CD4-positive, alpha-beta T cell treated with Interleukin-4 for 4 hours (primary cell): ENCODE measurements at places on chromosomes 3 and 15.

DNA sequence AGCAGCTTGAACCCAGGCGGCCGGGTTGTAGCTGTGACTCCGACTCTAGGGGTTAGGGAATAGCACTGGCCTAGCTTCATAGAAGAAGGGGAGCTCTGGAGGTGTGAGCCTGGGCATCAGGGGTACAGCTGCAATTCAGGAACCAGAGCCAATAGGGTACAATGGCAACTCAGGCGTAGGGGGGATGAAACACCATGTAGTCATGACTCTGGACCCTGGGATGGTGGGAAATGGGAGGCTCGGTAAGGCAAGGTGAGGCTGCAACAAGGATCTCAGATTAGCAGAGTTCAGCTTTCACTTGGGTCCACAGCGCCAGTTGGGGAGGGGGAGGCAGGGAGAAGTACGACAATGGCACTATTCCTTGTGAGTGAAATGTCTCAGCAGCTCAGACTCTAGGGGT, 210.2 kb upstream of the LYSMD4 start:
- DNase-seq: no peak

DNA sequence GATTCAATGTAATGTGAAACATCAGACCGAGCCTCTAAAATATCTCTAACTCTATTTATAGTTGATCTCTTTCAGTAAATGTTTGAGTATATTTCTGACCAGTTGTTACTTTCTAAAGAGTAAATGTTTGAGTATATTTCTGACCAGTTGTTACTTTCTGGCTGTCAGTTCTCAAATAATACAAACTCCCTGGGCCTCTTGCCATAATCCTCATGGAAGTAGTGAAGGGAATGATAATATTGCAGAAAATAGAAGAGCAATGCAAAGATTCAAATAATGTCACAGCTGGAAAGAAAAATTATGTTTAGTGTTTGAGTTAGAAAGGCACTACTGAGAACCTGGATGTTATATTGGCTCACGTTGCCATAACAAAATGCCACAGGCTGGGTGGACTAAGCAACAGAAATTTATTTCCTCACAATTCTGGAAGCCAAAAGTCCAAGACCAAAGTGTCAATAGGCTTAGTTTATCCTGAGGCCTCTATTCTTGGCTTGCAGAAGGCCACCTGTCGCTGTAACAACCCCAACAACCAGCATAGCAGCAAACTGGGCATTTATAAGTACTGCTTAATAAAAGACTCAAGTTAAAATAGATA, 470.6 kb upstream of the BCHE start:
- DNase-seq: no peak

GRCh38 chr3:68142441-68142840, 488.0 kb upstream of the SUCLG2 start:
- no peak for DNase-seq

GRCh38 chr15:85819938-85820337, 25.2 kb upstream of the KLHL25 start:
- no peak for DNase-seq

DNA sequence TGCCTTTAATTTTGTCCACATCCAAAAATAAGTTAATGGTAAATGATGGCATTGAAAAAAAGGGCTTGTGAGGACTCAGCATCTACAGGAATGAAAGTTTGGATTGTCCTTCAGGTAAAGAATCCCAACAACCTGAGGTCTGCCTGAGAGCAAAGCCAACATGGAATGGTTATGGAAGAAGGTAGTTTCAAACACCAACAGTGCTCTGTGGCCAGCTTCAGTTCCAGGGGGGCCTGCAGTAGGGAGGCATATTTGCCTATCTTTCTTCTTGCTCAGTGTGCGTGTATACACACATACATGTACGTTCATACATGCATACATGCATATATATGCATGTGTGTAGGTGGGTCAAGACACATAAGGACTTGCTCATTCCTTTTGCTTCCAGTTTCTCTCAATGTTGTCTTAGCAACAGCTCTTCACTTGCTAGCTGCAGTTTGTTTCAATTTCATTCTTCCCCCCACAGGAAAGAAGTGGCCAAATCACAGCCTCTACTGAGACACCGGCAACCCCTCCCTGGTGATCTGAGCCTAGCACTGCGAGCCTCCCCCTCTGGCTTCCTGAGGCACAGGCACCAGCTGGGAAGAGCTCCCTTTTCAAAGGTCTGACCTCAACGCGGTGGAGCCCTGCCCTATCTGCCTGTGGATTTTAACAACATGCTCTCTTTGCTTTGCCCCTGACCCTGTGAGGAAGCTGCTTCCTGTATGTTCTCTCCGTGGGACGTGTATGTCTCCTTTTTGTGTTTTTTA, 146.2 kb downstream of the KLF13 start:
- peak; percentile 77 for DNase-seq
